ENCODE measurements at places on chromosomes 6 and 20.

DNA sequence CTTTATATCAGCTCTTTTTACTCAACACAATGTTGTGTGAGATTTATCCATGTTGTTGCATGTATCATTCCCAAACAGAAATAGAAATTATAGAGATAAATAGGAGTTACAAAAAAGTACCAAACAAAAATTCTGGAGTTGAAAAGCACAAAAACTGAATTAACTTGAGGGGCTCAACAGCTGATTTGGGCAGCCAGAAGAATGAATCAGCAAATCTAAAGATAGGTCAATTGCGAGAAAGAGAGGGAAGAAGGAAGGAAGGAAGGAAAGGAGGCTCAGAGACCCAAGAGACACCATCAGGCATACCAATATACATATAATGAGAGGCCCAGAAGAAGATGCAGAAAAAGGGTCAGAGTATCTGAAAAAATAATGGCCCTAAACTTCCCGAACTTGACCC is 98.9 kb downstream of the ATG5 start:
- DNase-seq = no peak

- DNase-seq = no peak
These were observed 307.5 kb downstream of the EYS start for GRCh38 chr6:65399355-65400084.

DNA sequence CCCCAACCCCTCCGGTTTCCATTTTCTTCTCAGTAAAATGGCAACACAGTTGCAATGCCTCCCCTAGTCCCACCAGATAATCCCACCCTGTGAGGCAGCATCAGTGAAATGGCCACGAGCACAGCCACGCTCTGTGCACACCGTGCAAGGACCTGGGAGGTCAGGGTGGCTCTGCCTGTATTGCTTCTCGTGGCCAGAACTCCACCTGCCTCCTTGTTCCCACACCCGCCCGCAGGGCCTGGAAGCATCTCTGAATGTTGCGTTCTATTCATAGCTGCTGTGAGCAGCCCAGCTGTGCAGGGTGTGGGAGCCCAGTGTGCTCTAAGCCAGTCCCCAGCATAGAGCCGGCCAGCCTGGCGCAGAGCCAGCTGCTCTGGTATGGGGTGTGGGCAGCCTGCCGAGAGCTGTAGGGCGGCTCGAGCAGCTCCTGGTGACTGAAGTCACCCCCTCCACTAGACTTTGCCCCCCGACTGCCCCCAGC is 161.1 kb downstream of the DLL1 start:
- no peak for DNase-seq

- DNase-seq = peak; percentile 53
These were observed 47.7 kb downstream of the GJA10 start for GRCh38 chr6:89941763-89942497.

DNA sequence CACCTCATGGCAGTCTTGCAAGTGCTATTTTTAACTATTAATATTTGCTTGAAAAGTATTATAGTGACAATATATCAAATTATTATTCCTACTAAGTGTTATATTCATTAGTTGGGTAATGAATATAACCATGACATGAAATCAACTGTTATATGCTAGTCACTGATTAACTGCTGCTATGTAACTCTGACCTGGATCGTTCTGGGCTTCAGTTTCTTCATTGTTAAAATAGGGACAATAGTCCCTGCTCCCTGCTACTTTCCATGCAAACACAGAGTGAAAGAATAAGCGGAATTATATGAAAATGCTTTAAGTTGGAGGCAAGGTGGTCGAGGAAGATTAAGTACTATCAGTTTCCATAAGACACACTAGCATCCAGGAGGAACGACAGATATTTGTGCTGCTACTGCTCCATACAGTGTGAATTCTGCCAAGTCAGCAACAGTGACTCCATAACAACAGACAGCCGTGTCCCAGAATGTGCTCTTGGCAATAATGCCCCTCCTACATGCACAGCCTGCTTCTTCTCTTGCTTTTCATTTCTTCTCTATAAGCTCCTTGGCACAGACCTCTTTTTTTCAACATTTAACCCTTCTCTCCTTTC is 107.2 kb downstream of the CHD6 start:
- no peak for DNase-seq

DNA sequence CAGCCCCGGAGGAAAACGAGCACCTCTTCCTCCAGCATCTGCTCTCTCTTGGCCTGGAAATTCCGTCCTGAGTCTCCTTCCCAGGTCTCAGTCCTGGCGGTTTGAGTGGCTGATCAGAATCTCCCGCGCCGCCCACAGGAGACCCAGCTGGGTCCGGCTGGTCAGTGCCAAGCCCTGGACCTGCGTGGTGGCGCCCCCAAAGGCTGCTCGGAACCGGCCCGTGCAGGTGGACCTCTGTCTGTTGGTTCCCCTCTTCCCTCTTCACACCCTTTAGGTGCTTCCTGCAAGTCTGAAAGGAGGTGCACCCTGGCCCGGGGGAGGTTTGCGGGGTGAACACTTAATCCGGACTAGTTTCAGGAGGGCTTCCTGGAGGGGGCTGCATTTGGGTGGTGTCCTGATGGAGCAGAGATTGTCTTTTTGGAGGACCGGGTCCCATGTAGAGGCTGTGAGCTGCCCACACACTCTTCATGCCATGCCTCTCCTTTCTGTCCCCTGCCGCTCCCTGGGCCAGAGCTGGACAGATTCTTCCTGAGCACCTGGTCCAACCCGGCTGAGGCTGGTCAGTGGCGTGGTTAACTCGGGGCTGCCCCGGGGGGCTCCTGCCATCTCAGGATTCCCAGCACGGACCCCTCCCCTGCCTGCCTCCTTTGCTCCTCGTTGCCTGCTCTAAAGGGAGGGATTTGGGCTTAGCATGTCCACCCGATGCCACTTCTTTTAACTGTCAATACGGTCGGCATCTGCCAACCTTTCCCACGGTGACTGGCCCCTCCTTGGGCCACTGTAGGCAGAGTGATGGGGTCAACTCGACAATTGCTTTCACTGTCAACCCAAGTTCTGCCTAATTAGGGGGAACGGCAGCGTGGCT is 16.5 kb upstream of the BHLHE23 start:
- DNase-seq = no peak

DNA sequence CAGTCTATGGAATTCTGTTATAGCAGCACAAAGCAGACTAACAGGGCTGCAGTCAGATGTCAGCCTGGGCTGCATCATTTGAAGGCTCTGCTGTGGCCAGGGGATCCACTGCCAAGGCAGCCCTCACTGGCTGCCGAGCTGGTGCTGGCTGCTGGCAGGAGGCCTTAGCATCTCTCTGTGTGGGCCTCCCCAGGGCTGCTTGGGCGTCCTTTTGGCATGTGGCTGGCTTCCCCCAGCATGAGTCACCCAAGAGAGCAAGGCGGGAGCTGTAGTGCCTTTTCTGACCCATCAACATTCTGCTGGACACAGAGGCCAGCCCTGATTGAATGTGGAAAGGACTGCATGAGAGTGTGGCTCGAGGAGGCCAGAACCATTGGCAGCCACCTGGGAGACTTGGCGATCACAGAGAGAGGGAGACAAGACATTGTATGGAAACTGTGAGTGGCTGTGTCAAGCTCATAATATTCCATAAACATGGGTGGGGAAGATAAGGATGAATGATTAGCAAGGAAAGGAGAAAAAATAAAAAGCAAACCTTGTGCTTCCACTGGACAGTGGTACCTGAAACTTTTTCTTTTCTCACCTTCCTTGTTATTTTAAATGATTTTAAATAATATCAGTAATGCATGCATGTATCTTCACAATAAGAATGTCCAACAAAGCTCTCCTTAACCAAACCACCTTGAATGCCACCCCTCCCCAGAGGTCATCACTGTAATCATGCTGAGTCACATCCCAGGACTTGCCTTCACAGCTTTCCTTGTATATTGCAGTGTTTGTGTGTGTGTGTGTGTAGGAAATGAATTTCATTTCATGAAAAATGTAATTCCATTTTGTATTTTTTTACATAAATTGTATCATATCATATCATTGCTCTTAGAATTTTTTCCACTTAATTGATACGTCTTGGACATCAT is 55.0 kb upstream of the VSX1 start:
- no peak for DNase-seq

DNA sequence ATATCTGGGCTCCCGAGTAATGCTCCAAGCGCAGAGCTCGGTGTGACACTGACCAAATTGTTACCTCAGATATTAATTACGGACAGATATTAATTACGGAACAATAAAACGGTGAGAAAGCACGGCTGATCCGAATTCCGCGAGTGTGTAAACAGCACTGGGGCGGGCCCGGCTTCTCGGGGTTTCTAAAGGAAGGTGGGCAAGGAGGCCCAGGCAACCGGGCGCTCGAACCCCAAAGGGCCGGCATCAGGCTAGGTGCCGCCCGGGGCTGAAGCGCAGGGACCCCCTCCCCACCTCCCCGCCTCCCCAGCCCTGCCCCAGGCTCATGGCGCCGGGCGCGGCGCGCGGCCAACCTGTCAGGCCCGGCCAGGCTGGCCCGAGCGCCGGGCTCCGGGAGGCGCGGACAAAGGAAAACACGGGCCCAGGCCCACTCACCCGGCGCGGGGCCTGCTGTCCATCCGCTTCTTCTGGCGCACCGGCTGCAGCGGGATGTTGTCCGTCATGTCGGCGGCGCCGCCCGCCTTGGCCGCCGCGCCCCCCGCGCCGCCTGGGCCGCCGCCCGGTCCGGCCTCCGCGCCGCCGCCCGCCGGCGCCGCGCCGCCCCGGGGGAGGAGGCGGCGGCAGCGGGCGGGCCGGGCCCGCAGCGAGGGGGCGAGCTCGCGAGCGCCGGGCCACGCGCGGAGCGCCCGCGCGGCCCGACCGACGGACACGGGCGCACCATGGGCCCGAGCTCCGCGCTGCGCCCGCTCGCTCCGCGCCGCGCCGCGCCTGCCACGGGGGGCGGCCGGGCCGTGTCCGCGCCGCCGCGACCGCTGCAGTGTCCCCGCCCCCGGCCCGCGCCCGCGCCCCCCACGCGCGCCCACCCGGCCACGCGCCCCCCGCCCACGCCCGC is at the start of gene ATP9A:
Gene ATP9A (minus strand): TSS at position 524 of the 892 bp plus-strand sequence. CDS start 21 bp downstream, at position 503.
- no peak for DNase-seq

- no peak for DNase-seq
These were observed 877 bp downstream of the ENPP4 start for GRCh38 chr6:46130666-46131065.

DNA sequence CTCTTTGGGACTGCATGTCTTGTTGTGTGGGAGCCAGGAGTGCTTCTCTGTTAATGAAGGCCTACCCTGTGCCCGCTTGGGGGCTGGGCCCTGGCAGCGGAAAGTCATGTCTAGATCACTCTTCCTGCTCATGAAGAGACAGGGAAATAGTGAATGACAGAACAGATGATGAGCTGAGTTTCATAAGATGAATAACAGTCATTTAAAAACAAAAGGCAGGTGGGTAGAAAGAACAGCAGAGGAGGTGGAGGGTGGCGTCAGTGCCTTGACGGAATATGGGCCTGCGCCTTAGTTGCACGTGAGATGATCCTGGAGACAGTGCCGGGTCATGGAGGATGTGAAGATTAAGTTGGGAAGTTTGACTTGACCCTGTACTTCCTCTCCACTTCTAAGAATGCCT is 85.5 kb downstream of the ARID1B start:
- DNase-seq = no peak

GRCh38 chr20:8812817-8813216 is 256.1 kb upstream of the PLCB4 start:
- DNase-seq = no peak

DNA sequence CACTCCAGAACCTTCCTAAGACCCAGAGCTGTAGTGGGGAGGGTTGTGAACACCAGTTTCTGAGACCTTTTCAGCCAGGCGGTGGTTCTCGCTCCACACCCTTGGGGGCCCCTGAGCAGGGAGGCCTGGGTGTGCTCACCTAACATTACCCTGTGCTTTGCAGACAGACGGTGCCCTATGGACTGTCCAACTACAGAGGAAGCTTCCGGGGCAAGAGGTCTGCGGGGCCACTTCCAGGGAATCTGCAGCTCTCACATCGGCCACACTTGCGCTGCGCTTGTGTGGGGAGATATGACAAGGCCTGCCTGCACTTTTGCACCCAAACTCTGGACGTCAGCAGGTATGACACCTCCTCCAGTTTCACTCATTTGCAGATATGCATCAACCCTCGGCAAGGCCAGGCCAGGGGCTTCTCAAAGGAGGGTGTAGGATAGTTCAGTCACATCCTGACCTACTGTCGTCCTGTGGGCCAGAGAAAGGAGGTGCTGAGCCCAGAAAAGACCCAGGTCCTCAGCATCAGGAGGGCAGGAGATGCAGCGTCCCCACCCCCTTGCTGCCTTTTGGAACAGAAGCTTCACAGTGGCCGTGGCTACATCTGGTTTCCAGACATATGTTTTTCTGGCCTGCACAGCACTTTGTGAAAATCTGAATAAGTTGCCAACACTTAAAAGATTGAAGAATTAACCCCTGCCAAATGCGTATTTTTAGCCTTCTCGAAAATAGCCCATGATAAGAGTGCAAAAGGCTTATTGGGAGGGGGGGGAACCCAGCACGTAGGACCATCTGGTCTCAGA is 20.6 kb downstream of the EDN3 start:
- no peak for DNase-seq

All from activated CD8-positive, alpha-beta memory T cell treated with anti-CD3 and anti-CD28 coated beads for 24 hours (primary cell).